BE2C (cell line): ENCODE measurements at places on chromosomes 5 and 9.
A peak's percentile ranks its signal among the peaks of the same experiment; 100 is the strongest.

DNA sequence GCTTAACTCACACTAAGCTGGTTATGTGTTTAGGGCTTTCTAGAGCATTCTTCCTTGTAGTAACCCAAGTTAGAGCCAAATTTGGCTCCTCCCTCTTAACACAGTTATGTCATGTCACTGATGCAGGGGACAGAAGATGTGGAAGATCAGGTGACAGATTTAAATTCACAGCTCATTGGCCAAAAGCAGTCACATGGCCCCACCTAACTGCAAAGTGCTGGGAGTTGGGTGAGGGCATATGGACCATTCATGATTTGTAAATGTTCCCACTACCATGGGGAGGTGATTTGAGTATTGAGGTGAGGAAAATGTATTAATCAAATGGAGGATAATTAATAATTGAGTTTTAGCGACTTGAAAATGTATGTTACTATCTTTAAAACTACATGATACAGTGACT is 829.4 kb downstream of the CDH12 start:
- no peak for DNase-seq

GRCh38 chr9:27573634-27574590 is 631 bp upstream of the C9orf72 start:
- peak; percentile 94 for DNase-seq

DNA sequence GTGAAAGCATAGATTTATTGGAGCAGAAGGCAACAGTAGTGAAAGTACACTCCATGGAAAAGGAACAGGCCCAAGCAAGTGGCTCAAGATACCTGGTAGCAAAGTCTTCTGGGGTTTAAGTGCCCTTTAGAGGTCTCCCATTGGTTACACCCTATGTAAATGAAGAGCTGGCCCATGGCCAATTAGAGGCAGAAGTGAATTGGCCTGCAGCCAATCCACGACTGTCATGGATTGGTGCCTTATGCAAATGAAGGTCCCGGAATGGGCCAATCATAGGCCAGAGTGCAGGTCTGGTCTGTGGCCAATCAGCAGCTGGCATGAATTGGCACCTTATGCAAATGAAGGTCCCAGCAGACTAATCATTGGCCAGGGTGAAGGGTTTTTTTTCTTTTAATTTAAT is 64.2 kb upstream of the PCSK5 start:
- DNase-seq, result peak; percentile 47

GRCh38 chr9:116668970-116669695 is 18.0 kb upstream of the TRIM32 start:
- DNase-seq, result no peak

- no peak for DNase-seq
Observed at GRCh38 chr5:63306909-63307308, 655.3 kb downstream of the HTR1A start.

GRCh38 chr5:58890701-58891085 is 307.8 kb downstream of the RAB3C start:
- DNase-seq, result no peak

DNA sequence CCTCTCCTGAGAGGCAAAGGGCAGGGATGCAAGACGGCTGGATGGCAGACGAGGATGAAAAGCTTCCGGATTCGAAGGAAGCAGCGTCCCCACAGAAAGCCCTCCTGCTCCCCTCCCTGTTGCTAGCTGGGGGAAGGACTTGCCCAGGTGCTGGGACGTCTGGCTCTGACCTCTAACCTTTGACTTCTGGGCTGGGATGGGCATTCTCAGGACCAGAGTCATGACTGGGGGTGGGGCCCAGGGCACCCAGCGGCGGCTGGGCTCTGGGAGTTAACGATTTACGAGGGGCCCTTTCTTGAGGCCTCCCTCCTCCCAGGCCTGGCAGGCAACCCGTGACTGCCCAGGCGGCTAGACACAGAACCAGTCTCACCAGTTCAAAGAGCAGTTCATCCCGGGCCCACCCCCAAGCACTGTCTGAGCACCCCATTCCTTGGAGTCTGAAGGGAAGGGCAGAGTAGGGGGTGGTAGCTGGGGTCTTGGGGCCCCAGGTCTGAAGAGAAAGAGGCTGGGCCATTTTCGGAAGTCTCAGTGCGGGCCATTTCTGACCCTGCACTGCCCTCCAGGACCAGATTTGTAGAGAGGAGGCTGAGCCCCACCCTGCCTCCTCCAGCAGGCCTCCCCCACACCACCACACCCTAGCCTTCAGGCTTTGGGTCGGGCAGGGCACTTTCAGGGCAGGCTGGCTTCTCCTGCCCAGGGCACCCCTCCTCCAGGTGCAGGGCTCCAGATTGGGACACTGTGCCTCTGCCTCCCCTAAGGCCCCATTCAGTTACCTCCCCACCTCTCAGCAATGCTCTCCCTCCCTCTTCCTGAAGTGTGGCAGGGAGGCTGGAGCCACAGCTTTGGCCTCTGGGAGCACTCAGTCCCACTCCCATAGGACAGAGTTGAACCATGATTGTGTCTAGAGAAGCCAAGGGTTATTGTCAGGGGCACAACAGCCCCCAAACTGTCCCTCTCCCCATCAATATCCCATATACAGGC is 5.0 kb upstream of the CXXC5 start:
- DNase-seq, result no peak

DNA sequence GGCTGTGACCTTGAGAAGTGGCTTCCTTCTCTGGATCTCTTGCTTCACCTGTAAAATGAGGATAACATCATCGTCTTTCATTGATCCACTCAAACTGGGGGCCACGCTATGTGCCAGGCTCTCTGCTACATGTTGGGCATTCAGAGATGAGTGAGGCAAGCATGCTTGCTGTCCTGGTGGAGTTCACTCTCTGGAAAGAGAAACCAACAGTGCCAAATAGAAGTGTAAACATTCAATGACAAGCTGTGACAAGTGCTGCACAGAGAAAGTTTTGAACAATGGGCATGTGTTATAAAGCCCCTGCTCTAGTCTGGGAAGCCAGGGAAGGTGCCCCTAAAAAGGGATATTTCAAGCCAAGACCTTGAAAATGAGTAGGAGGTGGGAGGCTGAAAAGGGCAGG is 50.9 kb upstream of the AFAP1L1 start:
- DNase-seq, result no peak

GRCh38 chr9:122084026-122084675 is 9.0 kb downstream of the TTLL11 start:
- DNase-seq, result no peak

GRCh38 chr5:132641241-132641723 is 16.7 kb upstream of the IL13 start:
- no peak for DNase-seq

GRCh38 chr5:58924306-58924705 is 341.4 kb downstream of the RAB3C start:
- DNase-seq, result no peak

GRCh38 chr5:42887097-42887496 is 75.4 kb upstream of the SELENOP start:
- no peak for DNase-seq

- no peak for DNase-seq
Observed at GRCh38 chr9:15642369-15642962, 89.6 kb downstream of the CCDC171 start.

DNA sequence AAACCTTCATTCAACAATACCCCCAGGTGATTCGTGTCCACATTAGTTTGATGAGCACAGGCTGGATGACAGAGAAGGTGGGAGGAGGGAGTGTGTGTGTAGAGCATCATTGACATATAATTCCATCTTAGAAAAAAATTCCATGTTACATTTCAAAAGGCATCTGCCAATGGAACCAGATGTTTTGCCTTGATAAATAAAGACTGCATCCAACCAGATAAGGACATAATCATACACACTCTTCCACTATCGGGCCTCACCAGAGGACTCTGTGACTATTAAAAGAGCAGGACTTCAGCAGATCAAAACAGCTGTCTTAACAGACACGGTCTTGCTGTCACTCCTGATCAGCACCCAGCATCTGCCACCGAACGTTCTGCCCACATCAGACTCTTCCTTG is 96.4 kb upstream of the SPIN1 start:
- no peak for DNase-seq

GRCh38 chr5:98458726-98459125 is 314.7 kb upstream of the RGMB start:
- no peak for DNase-seq

- DNase-seq, result no peak
Observed at GRCh38 chr9:100525563-100525962, 52.3 kb upstream of the CAVIN4 start.

DNA sequence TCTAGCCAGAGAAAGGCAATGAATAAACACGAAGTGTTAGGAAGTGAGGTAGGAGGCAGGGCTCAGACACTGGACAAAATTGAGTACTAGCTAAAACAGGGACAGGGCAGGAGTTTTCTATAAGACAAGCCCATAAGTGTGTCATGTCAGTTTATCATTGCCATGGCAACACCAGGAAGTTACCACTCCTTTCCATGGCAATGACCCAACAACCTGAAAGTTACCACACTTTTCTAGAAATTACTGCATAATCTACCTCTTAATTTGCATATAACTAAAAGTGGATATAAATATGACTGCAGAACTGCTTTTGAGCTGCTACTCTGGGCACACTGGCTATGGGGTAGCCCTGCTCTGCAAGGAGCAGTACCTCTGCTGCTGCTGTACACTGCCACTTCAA is 442.5 kb upstream of the COX7C start:
- no peak for DNase-seq

DNA sequence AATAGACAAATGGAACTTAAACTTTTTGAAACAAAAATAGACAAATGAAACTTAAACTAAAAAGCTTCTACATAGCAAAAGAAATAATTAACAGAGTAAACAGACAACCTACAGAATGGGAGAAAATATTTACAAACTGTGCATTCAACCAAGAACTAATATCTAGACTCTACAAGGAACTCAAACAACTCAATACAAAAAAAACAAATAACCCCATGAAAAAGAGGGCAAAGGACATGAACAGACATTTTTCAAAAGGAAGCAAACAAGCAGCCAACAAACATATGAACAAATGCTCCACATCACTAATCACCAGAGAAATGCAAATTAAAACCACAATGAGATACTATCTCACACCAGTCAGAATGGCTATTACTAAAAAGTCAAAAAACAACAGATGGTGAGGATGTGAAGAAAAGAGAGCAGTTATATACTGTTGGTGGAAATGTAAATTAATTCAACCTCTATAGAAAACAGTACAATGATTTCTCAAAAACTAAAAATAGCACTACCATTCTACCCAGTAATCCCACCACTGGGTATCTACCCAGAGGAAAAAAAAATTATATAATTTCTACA is 170.8 kb upstream of the RGMB start:
- no peak for DNase-seq

DNA sequence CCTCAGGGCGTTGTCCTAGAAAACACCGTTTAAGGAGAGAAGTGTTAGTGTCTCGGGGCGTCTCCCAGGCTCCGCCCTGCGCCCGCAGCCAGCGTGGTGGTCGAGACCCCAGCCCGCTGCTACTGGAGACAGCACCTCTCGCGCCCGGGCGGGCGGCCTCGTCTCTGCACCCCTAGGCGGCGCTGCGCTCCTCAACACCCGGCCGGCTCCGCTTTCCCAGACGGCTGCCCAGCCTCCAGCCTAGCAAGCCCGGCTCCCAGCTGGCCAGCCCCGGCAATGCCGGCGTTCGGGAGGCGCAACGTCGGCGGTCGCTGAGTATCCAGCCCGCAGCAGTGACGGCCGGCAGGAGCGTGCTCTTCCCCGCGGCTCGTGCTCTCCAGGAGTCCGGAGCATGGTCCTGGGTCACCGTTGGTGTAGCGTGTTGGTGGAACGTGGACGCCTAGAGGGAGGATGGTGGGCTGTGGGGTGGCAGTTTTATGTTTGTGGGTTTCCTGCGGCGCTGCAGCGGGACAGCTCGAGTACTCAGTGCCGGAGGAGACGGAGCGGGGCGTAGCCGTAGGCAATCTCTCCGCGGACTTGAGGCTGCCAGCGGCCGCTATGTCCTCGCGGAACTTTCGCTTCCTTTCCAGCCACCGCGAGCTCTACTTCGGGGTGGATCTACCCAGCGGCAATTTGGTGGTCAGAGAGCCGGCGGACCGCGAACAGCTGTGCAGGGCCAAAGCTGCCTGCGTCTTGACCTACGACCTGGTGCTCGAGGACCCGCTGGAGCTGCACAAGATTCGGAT is 536 bp downstream of the PCDHAC1 start:
- peak; percentile 96 for DNase-seq

DNA sequence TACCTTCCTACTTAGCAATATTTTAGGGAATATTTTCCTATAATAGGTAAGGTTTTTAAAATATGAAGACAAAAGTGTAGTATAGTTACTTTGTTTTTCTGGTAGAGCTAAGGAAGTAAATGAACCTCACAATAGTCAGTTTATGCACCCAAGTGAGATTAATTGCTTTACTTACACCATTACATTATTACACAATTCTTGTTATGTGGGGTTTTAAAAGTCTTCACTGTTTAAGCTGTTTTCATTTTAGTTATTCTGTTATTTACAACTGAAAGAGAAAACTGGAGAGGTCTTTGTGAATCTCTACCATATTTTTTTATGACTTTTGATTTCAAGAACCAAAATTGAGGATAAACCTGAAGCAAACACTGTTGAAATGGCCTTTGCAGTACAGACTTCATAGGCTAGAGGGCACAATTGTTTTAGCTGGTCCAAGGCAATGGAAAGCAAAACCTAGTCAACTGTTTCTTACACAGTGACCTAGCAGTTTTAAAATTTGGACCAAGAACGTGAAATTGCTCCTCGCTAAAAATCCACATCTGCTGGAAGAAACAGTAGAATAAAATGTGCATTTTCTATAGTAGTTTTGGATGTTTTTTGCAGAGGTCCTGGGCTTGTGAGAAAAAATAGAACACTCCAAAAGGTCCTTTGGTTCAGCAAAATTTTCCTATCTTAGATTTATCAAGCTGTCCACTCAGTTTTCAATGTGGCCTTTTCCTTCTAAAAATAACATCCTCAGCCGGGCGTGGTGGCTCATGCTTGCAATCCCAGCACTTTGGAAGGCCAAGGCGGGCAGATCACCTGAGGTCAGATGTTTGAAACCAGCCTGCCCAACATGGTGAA is 66.4 kb upstream of the FER start:
- DNase-seq, result peak; percentile 39

DNA sequence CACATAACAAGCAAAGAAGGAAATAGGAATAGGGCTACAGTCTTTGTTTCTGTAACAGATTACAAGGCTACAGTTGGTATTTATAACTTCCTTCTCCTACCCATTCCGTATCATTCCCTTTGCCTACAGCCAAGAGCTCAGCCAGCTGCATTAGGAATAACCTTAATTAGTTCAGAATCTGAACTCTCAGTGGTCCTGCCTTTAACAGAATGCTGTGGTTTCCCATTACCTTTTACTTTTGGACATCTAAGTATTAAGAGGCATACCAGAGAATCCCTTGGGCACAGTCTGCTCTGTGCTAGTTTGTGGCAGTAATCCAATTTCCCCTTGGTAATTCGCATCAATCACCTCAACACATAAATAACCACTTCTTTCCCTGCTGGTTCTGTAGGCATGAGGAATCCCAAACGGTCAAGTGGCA is 44.2 kb downstream of the PKD2L2 start:
- DNase-seq, result peak; percentile 20

- peak; percentile 50 for DNase-seq
Observed at GRCh38 chr5:161544350-161544765, 2.2 kb downstream of the GABRB2 start.

DNA sequence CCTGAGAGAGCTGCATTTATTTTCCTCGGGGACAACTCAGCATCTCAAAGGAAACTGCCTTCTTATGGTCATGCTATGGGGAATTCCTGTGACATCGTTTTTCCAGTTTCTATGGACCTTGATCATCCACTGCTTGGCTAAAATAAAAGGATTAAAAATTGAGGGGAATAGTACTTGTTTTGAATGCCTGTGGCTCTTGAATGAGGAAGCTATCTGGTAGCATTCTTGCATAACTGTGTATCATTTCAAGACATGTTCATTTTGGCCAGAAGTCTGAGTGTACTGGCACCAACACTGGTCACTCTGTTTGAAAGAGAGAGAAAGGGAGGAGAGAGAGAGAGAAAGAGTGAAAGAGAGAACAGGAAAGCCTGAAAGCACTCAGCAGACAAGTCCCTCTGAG is 116.7 kb downstream of the DOCK2 start:
- no peak for DNase-seq

- no peak for DNase-seq
Observed at GRCh38 chr9:101477214-101477613, 41.6 kb upstream of the ALDOB start.
